Stimulated activated CD8-positive, alpha-beta memory T cell treated with anti-CD3 and anti-CD28 coated beads, Interleukin-12 subunit alpha, Interleukin-12 subunit beta, amount 100 ng/mL, for 4 hours (primary cell): ENCODE measurements at places on chromosomes 4 and X.

- no peak for DNase-seq
Observed at GRCh38 chr4:152360045-152360410, 175.9 kb downstream of the FBXW7 start.

GRCh38 chr4:16532240-16532970, 306.1 kb upstream of the TAPT1 start:
- no peak for DNase-seq

DNA sequence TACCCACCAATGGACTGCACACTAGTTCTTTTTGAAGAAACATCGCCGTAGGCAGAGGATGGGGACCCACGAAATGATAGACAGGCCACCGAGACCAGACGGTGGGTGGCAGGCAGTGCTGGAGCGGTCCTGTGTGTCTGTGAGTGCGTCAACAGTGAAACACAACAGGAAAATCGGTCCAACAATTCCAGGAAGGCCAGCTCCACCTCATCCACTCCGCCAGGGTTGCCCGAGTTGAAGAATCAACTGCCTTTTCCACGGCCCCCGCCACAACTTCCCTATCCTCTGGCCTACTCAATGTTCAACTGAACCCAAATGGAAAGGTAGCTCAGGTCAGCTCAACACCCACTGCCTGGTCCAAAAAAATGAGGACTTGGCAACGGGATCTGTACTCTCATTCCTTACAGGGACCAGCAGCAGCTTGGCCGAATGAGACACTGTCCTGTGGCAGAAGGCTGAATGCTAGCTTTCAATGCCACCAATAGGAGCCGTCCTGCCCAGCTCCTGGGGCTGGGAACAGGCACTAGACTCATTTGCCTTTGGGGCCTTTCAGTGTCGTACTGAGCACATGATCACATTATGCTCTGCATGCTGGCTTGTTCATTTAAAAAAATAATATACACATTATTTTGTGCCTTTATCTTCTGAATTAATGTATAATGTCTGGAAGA, 43.5 kb downstream of the MID1 start:
- DNase-seq, result no peak

- DNase-seq, result no peak
Observed at GRCh38 chr4:57993944-57994343, 883.8 kb upstream of the IGFBP7 start.

DNA sequence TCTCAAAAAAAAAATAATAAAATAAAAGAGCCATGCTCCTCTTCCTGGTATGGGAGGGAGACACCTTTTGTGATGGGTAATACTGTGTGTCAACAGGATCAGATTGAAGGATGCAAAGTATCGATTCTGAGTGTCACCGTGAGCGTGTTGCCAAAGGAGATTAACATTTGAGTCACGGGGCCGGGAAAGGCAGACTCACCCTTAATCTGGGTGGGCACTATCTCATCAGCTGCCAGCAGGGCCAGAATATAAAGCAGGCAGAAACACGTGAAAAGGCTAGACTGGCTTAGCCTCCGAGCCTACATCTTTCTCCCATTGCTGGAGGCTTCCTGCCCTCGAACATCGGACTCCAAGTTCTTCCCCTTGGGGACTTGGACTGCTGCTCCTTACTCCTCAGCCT, 95.4 kb downstream of the SHOX start:
- DNase-seq, result no peak

DNA sequence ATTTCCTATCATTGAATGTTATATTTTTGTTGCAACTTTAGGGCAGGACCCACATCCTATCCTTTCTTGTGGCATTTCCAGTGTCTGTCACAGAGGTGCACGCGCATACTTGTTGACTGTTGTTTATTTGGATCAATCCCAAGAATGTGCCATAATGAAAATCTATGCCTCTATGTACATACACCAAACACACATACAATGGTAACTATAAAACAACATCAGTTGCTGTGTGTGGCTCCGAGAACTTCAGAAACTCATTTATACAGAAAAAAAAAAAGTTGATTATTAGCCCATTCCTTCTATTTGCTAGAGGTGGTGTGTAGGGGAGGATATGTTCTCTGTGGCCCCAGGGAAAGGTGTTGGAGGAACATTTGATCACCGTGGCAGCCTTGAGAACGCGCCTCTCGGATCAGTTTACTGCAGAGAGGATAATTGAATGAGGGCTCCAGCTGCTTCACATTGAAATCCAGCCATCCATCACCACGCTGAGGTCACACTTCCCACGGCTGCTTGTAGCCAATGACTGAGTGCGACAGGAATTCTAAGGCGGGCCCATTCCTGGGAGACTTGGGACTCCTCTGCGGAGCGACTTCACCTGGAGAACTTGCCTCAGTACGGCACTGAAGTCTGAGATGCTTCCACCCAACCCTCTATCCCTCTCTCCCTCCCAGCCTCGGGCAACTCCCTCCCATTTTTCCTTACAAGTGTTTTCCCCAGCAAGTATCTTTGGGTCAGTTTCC, 19.5 kb downstream of the SMPX start:
- DNase-seq, result no peak

DNA sequence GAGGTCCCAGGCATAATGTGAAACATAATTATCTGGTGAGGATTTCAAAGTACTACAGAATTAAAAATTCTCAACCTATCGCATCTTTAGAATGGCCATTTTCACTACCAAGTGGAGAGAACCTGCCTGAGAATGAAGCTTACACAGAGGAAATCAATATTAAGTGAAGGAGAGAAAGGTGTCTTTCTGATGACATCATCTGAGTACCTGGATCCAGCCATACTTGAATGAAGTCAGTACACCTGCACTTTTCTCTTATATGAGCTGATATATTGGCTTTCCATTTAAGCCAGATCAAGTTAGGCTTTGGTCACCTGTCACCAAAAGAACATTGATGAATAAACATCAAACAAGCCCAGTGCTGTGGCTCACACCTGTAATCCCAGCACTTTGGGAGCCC, 118.9 kb upstream of the MED14 start:
- DNase-seq, result no peak

- no peak for DNase-seq
Observed at GRCh38 chr4:79823148-79823763, 249.8 kb downstream of the ANTXR2 start.

- DNase-seq, result no peak
Observed at GRCh38 chr4:53587135-53587534, 4.2 kb downstream of the LNX1 start.

DNA sequence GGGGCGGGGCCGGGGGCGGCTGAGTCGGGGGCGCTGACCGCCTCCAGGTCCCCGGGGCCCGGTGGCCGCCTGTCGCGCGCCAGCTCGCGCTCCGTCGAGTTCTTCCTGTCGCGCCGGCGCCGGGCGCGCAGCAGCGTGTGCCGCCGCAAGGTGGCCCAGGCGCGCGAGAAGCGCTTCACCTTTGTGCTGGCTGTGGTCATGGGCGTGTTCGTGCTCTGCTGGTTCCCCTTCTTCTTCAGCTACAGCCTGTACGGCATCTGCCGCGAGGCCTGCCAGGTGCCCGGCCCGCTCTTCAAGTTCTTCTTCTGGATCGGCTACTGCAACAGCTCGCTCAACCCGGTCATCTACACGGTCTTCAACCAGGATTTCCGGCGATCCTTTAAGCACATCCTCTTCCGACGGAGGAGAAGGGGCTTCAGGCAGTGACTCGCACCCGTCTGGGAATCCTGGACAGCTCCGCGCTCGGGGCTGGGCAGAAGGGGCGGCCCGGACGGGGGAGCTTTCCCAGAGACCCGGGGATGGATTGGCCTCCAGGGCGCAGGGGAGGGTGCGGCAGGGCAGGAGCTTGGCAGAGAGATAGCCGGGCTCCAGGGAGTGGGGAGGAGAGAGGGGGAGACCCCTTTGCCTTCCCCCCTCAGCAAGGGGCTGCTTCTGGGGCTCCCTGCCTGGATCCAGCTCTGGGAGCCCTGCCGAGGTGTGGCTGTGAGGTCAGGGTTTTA, 1.5 kb downstream of the ADRA2C start:
- DNase-seq, result no peak
